Stimulated activated CD8-positive, alpha-beta memory T cell treated with anti-CD3 and anti-CD28 coated beads, Interleukin-4, amount 100 ng/mL, for 4 hours (primary cell): ENCODE measurements at places on chromosomes 3 and 15.
A peak's percentile ranks its signal among the peaks of the same experiment; 100 is the strongest.

DNA sequence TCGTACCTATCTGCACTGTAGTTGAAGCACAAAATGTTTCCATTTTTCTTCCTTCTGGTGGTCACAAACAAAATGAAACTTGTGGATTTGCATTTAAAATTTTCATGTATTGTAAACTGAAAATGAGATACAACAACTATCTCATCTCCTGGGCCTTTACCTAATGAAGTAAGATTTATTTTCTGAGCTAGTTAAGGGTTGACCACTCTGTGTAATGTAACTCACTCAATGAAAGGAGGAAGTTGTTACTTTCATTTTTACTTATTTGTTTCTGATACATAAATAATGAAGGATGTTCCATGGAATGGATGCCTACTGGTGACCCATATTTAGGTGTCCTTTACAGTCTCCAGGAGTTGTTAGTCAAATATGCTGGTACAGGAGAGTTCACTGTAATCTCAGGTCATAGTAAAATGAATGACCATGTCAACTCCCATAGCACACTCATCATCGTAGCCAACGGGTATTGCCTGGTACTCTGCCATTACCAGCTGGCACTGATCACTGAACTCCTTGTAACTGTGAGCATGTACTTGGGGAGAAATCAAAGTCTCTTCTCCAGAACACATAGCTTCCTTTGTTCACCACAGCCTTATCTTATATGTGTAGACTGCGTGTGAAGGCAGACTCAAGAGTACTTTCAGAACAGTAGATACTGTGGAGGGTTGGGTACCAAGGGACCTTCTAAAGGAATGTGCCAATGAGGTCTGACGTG is 474.2 kb upstream of the ROBO2 start:
- no peak for DNase-seq

GRCh38 chr15:88398011-88398410 is 69.2 kb downstream of the MRPL46 start:
- no peak for DNase-seq

DNA sequence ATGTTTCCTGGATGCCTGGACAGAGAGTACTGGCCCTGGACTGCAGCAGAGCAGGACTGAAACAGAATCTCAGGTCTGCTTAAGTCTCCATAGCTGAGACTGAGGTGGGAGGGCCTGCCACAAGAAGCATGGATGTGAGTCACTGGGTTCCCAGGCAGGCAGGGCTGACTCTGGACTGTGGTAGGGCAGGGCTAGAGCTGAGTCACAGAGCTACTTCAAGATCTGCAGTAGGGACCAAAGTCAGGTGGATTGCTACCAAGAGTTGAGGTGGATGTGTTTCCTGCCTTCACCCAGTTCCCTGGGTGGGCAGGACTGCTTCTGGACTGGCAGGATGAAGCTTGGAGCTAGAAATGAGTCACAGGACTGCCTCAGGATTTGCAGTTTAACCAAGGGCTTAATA is 282.9 kb downstream of the AGBL1 start:
- no peak for DNase-seq

GRCh38 chr15:40161693-40162391 is 973 bp downstream of the BUB1B start:
- no peak for DNase-seq

- no peak for DNase-seq
These were observed 22.4 kb downstream of the SENP5 start for GRCh38 chr3:196889844-196890708.

DNA sequence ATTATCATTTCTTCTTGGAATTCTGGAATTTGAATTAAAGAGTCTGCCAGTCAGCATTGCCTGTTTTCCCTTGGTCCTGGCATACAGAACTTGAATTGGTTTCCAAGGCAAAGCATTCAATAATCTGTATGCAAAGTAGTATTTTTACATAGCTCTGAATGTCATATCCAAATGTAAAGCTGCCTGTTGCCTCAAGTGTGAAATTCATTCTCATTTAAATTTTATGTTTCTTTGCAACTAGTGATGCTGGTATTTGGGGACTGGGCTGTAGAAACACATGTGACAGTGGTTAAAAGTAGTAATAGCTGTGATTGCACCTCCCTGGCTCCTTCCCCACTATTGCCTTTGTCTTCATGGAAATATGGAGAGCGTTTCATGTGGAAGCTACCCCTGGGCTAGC is 743.9 kb upstream of the GOLIM4 start:
- DNase-seq: no peak

DNA sequence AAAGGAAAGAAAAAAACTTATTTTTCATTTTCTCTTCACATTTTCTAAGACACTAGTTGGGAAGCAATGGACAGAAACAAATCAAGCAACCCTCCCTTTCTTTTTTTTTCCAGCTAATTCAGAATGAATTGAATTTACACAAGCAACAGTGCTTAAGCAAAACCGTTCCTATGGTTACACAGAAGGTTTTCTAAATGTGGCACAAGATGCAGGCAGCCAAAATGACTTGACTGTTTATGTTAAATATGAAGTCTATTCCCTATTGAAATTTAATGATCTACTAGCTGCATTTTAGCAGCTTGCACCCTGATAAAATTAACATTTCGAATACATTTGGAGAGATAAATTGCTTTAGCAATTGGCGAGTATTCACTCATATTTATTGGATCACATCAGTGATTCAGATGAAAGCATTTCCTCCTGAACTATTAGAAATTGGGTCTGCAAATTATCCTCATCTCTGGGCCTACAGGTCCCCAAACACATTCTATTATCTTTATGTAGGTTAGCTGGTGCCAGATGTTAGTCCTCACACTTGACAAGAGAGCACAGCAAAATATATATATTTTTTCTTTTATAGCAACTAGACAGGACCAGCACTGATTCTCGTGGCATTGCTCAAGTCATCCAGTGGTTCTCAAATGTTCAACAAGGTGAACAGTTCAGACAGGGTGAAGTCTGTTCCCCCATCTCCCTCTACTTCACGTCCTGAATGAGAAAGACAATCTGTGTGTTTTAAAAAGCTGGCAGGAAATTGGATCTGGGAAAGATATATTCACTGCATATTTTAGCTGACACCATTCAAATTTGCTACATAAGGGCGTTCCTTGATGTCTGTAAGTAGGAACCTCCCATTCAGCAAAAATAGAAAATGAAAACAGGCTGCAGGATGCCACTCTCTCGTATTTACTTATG is 463.6 kb upstream of the KCNMB2 start:
- no peak for DNase-seq

GRCh38 chr15:80201256-80202015 is 48.6 kb downstream of the FAH start:
- DNase-seq: no peak

DNA sequence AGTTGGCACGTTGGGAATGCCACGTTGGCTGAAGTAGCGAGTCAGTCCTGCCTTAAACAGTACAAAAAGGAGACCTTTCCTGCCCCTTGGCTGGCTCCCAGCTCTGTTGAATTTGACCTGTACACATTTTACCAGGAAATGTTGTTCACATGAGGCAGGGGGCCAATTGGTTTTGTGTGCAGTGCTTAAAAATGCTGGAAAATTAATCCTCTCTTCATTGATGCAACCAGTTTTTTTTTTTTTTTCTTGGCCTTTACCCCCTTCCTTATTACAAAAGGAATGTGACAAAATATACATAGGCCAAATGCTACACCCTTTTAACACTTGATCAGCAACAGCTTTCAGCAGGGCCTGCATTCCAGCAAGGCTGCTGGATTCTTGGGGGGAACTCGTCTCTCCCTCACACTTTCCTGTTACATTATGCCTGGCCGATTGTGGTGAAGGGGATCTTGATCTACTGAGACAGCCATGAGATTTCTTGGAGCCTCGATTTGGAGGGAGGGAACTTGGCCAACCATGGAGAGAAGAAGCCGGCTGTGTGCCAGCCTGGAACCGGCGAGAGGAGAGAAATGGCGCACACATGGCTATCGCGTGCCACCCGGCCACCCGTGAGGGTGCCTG is 93.1 kb downstream of the DNASE1L3 start:
- DNase-seq: no peak

GRCh38 chr3:162721736-162722135 is 1225.1 kb downstream of the OTOL1 start:
- DNase-seq: no peak

DNA sequence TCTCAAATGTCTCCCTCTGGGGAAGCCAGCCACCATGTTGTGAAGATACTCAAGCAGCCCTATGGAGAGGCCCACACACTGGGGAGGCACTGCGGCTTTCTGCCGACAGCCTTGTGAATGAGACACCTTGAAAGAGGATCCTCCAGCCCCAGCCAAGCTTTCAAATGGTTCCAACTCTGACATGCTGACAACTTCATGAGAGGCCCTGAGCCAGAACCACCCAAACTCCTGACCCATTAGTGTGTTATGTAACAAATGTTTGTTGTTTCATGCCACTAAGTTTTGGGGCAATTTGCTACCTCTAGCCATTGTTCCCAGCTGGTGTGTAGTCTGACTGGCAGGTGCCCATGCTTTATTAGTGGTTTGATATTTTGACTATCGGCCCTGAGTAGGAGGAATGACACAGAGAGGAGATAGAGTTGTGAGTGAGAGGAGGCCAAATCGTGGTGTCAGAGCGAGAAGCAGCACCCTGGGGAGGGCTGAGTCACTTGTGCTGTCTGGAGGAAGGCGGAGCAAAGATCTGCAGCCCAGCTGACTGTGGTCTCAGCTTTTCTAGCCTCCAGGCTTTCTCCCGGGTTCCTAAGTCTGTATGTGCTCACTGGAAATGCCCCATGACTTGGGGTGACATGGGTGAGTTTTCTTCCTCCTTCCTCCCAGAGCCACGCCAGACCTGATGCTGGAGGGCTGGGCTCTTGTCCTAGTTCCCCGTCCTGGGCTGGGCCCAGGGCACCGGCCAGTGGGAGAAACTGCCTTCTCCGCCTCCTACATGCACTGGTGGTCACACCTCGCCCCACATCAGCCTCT is 56.7 kb upstream of the BLM start:
- DNase-seq: peak; percentile 43

DNA sequence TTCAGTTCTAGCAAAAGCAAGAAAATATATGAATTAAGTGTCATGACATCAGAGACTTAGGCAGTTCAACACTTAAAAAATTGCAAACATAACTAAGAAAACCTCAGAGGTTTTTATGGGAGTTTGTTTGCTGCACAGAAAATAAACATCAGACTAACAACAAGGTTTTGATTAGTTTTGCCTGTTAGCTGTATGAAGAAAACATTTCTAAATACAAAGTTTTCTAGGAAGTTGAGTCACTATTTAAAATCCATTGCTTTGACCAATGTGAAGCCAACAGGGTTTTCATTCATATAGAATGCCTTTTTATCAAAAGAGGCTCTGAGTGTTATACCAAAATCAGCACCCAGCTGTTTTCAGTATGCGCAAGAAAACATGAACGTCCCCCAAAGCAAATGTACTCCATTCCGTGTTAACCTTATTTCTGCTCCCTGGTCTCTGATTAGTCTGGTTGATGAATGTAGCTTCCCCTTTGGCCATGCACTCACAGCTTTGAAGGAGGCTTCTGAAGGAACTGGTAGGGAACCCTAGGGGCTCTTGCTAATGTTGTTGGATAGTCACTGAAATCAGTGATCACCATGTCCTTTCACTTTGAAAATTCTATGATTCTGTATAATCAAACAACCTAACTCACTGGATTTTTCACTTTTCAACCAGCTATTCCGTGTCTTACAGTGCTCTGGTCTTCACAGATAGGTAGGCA is 89.6 kb upstream of the TSEN2 start:
- no peak for DNase-seq

DNA sequence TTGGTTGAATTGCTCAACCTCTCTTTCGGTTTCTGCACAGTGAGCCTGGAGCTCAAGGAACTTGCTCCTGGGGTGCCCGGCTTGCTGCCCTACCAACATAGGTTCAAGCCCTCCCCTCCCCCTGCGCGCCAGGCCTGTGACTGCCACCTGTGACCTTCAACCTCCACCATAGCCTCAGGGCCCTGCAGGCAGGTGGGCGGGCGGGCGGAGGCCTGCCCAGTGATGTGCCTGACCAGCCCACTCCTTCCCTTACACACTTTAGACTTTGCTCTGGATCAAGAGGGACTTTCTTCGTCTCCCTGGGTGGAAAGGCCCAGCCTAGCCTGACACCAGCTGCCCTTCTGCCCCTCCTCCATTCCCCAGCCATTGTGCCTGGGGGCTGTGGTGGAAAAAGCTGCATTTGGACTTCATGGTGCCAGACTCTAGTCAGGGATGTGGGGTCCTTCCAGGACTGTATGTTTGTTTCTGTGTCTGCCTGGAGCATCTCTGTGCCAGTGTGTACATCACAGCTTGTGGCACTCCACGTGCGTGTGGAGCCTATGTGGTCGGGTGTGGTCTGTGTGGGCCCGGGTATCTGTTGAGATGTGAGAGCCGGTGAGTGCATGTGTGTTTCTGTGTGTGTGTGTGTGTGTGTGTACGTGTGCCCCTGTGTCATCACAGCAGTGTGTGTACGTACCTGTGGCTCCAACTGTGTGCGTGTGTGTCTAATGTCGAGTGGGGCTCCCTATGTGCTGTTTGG is 9.5 kb downstream of the PRKCD start:
- DNase-seq: no peak

DNA sequence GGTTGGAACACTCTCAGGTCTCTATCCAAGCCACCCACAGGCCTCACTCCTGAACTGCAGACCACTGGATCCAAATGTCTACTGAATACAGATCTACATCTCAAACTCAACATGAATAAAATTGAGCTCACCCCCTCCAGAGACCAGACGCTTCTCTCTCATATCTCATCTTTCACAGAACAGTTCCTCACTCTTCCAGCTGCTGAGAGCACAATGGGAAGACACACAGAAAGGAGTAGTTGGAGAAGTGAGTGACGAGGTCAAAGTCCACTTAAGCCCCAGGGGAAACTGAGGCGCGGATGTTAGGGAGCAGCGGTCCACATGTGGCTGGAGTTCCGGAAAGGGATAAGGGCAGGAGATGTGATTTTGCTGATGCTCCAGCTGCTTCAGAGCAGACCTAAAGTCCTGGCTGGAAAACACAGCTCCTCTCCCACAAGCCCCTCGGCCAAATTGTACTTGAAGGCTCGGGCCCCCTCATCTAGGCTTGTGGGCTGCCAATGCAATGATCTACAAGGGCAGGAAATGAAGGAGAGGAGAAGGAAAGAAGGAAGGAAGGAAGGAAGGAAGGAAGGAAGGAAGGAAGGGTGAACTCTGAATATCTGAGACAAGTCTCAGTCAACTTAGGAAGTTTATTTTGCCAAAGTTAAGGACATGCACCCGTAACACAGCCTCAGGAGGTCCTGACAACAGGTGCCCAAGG is 211.2 kb upstream of the TLE3 start:
- no peak for DNase-seq

DNA sequence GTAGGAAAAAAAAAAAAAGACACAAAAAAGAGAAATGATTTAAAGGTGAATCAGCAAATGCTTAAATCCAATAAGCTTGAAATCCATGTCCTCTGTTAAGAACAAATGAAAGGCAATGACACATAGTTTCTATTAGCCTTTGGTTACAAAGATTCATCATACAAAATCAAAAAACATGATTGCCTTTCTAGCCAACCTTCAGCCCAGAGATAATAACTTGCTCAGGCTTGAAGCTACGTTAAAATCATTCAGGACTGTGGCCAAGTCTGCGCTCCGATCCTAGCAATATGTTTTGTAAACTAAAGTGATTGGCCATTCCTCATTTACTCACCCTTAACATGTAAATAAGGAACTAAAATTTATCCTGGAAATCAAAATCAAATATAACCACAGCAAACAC is 556.7 kb downstream of the FGF12 start:
- DNase-seq: no peak

GRCh38 chr15:34014556-34014955 is 24.4 kb downstream of the AVEN start:
- DNase-seq: no peak

- DNase-seq: no peak
These were observed 65.0 kb downstream of the AAGAB start for GRCh38 chr15:67189326-67190051.

GRCh38 chr3:58288011-58288728 is 17.9 kb upstream of the RPP14 start:
- no peak for DNase-seq
